ENCODE measurements at places on chromosomes 13 and 19. TPM values are rescaled to one million over a fixed set of nuclear protein-coding genes. Genes with fewer than 3 reads are reported as not detected.

The FUT6 gene
- total RNA-seq = not detected

The ITGBL1 gene
- not detected for total RNA-seq

The OVOL3 gene
- not detected for total RNA-seq

The CEACAM3 gene
- 0.52 TPM for total RNA-seq

The ANGPTL8 gene
- not detected for total RNA-seq

The OR4F17 gene
- 0.10 TPM for total RNA-seq

The KIR2DL1 gene
- 1.2 TPM for total RNA-seq

The TMEM86B gene
- 2.0 TPM for total RNA-seq

Measured in mononuclear cell (primary cell).